ENCODE measurements at places on chromosomes 7 and 10. TPM values are rescaled to one million over a fixed set of nuclear protein-coding genes. Genes with fewer than 3 reads are reported as not detected.

GRCh38 chr7:148434181-148434757 lies 156.3 kb upstream of the C7orf33 start:
- H3K27ac ChIP-seq: no peak overlapping the region
- no peak for DNase-seq
- H3K4me1 ChIP-seq: 0 out of 2 replicates have a peak, but pooled peaks cover under 1% of the 10 kb centered on the region
- H3K27me3 ChIP-seq: no peaks in the 10 kb centered on the region
- no peak overlapping the region for H3K4me3 ChIP-seq

DKK1 gene
- 1,709 TPM for total RNA-seq

HOXA4 gene
- 4.8 TPM for total RNA-seq

- no peaks in the 10 kb centered on the region for H3K27me3 ChIP-seq
- H3K36me3 ChIP-seq: no peaks in the 10 kb centered on the region
- H3K4me1 ChIP-seq: peaks cover 36% of the 10 kb centered on the region
- H3K4me3 ChIP-seq: no peak overlapping the region
Observed at GRCh38 chr7:143413123-143413522, 4.5 kb upstream of the EPHA1 start.

RBP4 gene
- 255 TPM for total RNA-seq

STOX1 gene
- total RNA-seq: 8.5 TPM

SVOPL gene
- total RNA-seq: 0.27 TPM

TRUB1 gene
- total RNA-seq: 18.9 TPM

- H3K27ac ChIP-seq: no peak overlapping the region
- H3K4me1 ChIP-seq: no peaks in the 10 kb centered on the region
- H3K36me3 ChIP-seq: no peaks in the 10 kb centered on the region
- DNase-seq: no peak
- H3K4me3 ChIP-seq: no peak overlapping the region
Observed at GRCh38 chr7:31052487-31052840, 356 bp downstream of the ADCYAP1R1 start.

- H3K27ac ChIP-seq: no peak overlapping the region
- no peaks in the 10 kb centered on the region for H3K36me3 ChIP-seq
- no peaks in the 10 kb centered on the region for H3K27me3 ChIP-seq
- H3K4me1 ChIP-seq: no peaks in the 10 kb centered on the region
- no peak for DNase-seq
Observed at GRCh38 chr10:34690383-34691049, 124.6 kb downstream of the PARD3 start.

DNA sequence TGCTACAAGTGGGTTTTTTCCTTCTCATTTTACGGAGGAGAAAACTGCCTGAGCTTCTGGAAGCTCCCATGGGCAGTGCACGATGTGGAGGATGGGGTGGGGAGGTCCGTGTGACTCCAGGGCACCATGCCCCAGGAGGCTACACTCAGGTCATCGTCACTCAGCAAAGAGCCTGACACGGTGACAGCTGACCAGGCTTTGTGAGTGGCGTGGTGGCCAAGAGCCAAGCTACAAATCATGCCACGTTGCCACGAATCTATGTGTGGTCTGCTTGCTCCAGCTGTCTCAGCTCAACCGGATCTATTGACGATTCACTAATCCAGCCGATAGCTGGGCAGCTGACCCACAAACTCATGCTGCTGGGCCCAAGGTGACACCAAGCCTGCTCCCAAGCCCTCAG lies 27.6 kb upstream of the C10orf71 start:
- H3K4me1 ChIP-seq: no peaks in the 10 kb centered on the region
- no peak overlapping the region for H3K27ac ChIP-seq
- H3K36me3 ChIP-seq: no peaks in the 10 kb centered on the region
- no peak overlapping the region for H3K4me3 ChIP-seq

- H3K36me3 ChIP-seq: no peaks in the 10 kb centered on the region
- peak within 1 kb of the TSS; percentile 93 for H3K27ac ChIP-seq
Observed at GRCh38 chr7:112206238-112206990, at the start of the genes DOCK4 and ZNF277. TSS of gene DOCK4 (minus strand) at chr7:112206399. CDS start at chr7:112206138, 261 bp downstream. TSS of gene ZNF277 (plus strand) at chr7:112206695. CDS start at chr7:112206717, 22 bp downstream.

DNA sequence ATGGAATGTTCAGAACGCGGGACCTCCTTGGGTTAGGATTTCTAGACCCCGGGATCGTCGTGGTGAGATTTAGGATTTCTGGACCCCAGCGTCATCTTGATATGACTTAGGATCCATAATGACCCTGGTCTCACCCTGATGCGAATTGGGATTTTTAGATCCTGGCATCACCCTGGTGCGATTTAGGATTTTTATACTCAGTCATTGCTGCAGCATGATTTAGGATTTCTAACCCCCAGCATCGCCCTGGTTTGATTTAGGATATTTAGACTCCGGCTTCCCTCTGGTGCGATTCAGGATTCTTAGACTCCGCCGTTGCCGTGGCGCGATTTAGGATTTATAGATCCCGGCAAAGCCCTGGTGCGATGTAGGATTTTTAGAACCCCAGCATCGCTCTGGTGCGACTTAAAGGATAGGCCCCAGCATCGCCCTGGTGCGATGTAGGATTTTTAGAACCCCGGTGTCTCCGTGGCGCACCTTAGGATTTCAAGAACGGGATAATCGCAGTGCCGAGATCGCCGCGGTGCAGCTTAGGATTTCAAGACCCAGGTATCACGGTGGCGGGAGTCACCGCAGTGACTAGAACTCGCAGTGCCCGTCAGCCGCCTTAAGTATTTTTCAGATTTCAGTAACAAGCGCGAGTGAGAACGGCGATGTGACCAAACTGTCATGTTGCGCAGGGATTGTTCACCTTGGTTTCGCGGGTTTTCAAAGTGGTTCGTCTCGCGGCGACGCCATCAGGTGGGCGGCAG lies 814 bp downstream of the MEST start:
- peaks cover 41% of the 10 kb centered on the region for H3K4me1 ChIP-seq
- peaks cover 2% of the 10 kb centered on the region for H3K36me3 ChIP-seq
- DNase-seq: no peak
- no peak overlapping the region for H3K27ac ChIP-seq

IFIT2 gene
- total RNA-seq: 0.56 TPM

PTPRN2 gene
- total RNA-seq: 1.4 TPM

- H3K27ac ChIP-seq: no peak overlapping the region
- no peaks in the 10 kb centered on the region for H3K27me3 ChIP-seq
- no peaks in the 10 kb centered on the region for H3K36me3 ChIP-seq
- DNase-seq: no peak
- H3K4me3 ChIP-seq: no peak overlapping the region
Observed at GRCh38 chr7:128867842-128868623, 5.4 kb downstream of the ATP6V1F start.

DNA sequence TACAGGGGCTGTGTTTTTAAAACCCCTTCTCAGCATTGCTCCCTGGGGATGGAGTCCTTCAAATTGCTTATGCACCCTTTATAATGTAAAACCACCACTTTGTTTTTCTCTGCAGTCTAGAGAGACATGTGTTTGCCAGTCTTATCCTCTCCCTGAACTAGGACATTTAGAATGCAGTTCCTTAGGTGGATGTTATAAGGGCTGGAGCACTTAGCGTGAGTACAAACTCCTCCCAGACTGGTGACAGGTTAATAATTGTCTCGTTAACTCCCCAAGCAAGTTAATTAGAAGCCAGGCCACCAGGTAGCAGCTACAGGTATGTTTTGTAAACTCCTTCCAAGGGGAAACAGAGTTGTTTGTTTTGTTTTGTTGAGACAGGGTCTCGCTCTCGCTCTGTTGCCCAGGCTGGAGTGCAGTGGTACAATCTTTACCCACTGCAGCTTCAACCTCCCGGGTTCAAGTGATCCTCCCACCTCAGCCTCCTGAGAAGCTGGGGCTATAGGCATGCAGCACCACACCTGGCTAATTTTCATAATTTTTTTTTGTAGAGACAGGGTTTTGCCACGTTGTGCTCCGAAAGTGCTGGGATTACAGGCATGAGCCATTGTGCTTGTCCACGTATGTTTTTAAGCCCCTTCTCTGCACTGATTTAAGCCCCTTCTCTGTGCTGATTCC lies 100.2 kb downstream of the FAM107B start:
- no peak overlapping the region for H3K4me3 ChIP-seq
- H3K36me3 ChIP-seq: no peaks in the 10 kb centered on the region
- DNase-seq: peak; percentile 71
- H3K4me1 ChIP-seq: peaks cover 52% of the 10 kb centered on the region

- no peak overlapping the region for H3K4me3 ChIP-seq
- H3K27me3 ChIP-seq: peaks cover 2% of the 10 kb centered on the region
- no peak for DNase-seq
- H3K4me1 ChIP-seq: no peaks in the 10 kb centered on the region
- no peak overlapping the region for H3K27ac ChIP-seq
Observed at GRCh38 chr10:124222988-124223710, 129.8 kb upstream of the CHST15 start.

SRRM3 gene
- 1.7 TPM for total RNA-seq

DNA sequence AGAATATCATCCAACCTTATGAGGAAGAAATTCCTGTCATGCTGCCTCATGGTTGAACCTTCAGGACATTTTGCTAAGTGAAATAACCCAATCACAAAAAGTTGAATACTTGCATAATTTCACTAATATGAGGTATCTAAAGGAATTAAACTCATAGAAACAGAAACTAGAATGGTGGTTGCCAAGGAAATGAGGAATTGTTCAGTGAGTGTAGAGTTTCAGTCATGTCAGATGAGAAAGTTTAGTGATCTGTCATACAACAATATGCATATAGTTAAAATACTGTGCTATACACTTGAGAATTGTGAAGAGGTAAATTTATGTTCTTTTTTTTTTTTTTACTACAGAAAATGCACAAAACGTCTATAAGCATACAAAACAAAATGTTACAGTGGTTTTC lies 60.7 kb downstream of the R3HCC1L start:
- no peak for DNase-seq
- H3K4me1 ChIP-seq: no peaks in the 10 kb centered on the region
- H3K27ac ChIP-seq: no peak overlapping the region

GRID2IP gene
- 0.65 TPM for total RNA-seq

CLRN3 gene
- total RNA-seq: 1.1 TPM

HTR5A gene
- not detected for total RNA-seq

GRCh38 chr10:78337016-78337415 lies 303.4 kb downstream of the RPS24 start:
- no peaks in the 10 kb centered on the region for H3K27me3 ChIP-seq
- H3K27ac ChIP-seq: no peak overlapping the region
- no peaks in the 10 kb centered on the region for H3K36me3 ChIP-seq
- no peak for DNase-seq

MBL2 gene
- total RNA-seq: 0.46 TPM

DNA sequence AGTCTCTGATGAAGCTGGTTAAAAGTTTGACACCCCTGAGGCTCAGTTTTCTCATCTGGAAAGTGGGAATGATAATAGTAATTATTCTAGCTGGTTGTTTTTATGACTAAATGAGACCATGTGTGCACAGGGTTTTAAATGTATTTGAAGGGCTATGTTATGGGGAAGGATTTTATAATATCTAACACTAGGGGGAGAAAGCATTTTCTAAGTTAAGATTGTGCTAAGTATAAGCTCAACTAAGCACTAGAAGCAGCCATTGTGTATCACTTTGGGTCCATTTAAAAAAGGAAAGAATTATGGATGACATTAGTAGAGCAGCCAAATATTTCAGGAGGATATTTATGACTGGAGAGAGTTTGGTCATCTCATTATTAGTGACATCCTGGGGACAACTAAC lies 49.5 kb upstream of the CREB5 start:
- no peaks in the 10 kb centered on the region for H3K36me3 ChIP-seq
- no peak for DNase-seq
- no peak overlapping the region for H3K4me3 ChIP-seq

DNA sequence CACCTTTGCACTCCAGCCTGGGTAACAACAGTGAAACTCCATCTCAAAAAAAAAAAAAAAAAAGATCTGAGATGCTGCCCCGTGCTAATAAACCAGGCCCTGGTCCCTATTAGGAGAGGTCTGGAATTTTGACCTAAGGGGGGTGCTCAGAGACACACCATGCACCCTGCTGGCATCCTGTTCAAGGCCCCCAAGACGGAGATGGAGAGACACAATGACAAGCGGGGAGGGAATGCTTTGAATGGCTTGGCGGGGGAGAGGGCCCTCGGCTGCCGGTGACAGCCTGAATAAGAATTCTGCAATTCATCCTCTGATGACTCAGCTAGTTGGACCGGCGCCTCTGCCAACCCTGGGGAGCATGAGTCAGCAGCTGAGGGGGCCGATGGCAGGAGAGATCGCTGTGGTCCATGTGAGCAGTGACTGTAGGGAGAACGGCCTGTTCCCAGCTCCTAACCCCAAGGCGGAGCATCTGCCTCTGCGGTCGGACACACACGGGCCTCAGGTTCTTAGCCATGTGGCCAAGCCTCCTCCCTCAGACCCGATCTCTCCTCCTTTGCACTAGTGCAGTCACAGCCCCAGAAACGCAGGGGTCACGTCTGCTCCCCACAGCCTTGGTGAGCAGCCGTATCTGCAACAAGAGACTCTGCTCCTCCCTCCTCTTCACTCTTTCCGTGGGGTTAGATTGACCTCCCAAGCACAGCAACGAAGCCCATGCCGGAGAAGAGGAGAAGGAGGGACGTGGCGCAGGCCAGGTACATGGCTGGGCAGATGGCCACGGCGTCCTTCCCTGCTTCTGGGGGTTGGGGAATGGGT lies 14.9 kb downstream of the TRIM56 start:
- peak; percentile 85 for DNase-seq
- H3K4me3 ChIP-seq: no peak overlapping the region
- H3K27ac ChIP-seq: peak overlapping the region; percentile 75
- H3K4me1 ChIP-seq: peaks cover 27% of the 10 kb centered on the region
- H3K36me3 ChIP-seq: no peaks in the 10 kb centered on the region
- H3K27me3 ChIP-seq: no peaks in the 10 kb centered on the region

- H3K27me3 ChIP-seq: no peaks in the 10 kb centered on the region
- H3K36me3 ChIP-seq: no peaks in the 10 kb centered on the region
- peak; percentile 95 for DNase-seq
- H3K27ac ChIP-seq: peak overlapping the region; percentile 86
- peak overlapping the region; percentile 82 for H3K4me3 ChIP-seq
Observed at GRCh38 chr7:129825209-129825970, 127.4 kb downstream of the UBE2H start.

MYL10 gene
- total RNA-seq: not detected

DNA sequence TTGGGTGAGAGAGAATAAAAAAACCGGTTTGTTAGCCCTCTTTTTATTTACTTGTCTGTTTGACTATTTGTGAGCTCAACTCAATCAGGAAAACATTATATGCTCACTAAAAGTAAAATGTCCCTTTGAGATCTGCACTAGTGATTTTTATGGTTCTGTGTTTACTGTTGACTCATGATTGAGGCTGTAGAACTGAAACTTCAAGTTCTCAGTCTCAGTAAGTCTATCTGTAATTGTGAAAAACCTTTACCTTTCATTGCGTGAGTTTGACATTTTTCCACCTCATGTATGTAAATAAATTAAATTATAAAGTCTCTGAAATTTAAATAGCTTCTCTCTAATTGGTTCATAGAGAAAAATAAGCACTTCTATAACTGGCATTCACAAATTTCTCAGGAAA lies 17.0 kb upstream of the CASD1 start:
- no peaks in the 10 kb centered on the region for H3K36me3 ChIP-seq
- no peaks in the 10 kb centered on the region for H3K27me3 ChIP-seq
- H3K27ac ChIP-seq: no peak overlapping the region
- DNase-seq: no peak
- no peak overlapping the region for H3K4me3 ChIP-seq
